ENCODE measurements at places on chromosomes 1 and 21.

DNA sequence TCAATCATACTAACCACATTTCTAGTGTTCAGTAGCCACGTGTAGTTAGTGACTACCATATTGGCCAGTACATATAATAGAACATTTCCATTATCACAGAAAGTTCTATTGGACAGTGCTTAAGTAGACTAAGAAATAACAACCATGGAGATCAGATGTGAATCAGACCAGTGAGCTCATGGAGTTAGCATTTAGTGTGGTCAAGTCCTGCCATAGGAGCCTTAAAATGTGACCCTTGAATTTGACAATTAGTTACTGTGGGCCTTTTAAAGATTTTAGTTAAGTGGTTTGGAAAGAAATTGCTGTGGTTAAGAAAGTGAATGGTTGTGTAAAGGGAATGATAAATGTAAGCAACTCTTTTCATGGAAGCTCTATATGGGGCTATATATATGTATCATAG, 123.4 kb downstream of the POU2F1 start:
- DNase-seq = no peak

DNA sequence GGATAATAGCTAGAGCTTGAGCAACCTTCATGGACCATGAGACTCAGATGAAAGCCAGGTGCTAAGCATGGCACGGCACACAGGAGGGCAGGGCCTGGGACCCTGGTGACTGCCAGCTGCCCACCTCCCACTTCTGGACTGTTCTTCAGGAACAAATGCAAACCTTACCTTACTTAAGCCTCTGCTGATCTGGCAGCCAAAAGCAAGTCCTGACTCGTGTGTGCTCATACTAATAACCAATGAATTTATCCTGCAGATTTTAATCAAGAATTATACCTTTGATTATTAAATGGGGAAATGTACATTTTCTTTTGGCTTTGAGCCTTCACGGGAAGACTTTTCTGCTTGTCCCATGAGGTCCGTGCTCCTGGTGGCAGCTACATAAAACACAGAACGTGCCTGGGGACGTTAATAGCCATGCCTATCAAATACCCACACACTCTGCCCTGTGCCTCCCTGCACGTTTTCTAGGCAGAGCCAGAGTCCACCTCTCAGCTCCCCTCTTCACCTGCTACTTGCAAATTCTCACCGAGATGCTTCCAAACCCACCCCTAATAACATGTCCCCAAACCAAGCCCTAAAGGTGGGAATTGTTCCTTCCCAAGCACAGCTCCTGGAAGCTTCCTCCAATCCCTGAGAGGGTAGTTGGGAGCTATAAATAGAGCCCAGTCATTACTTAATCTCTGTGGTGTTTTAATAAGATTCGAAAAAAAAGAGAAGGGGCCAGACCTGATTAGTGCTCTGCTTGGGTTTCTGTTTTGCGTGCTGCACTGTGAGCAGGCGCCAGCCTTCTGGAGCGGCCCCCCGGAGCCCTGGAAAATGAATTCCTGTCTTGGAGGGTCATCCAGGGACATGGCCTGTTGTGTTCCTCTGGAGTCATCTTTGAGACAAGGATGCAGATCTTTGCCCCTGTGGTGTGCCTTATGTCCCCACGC, 33.5 kb downstream of the SLC1A7 start:
- DNase-seq = no peak

- no peak for DNase-seq
These were observed 290.1 kb downstream of the DUSP10 start for GRCh38 chr1:221451741-221452140.

- no peak for DNase-seq
These were observed 12.9 kb upstream of the LELP1 start for GRCh38 chr1:153190373-153190772.

GRCh38 chr1:164443836-164444235, 115.1 kb upstream of the PBX1 start:
- DNase-seq = no peak

DNA sequence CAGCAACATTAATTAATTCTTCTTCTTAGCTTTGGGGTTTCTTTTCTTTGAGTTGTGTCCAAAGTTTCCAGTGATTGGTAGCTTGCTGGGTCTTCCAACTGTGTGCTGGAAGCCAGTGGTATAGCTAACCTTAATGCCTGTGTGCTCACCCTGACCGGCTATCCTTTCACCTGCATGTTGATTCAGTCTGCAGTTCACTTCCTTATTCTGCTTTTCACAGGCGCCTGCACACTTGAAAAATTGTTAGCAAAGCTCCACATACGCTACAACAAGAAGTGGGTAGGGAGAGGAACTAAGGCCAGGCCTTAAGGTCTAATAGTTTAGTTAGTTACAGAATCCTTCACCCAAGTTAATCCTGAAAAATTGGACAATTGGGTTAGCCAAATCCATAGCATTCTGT, 35.7 kb downstream of the NCF2 start:
- DNase-seq = no peak

Data from activated gamma-delta T cell (primary cell).